ENCODE measurements at places on chromosomes 3 and 15.

DNA sequence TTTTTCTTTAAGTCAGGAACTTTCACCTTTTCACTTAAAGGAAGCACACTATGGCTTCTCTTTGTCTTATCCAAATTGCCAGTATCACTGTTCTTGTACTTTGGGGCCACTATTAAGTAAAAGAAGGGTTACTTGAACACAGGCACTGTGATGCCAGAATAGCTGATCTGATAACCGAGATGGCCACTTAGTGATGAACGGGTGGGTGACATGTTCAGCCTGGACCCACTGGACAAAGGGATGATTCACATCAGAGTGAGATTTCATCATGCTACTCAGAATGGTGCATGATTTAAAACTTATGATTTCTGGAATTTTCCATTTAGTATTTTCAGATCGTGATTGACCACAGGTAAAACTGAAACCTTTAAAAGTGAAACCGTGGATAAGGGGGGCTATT is 252.6 kb downstream of the KLF13 start:
- no peak for DNase-seq

GRCh38 chr3:49349348-49350114 is 8.6 kb downstream of the GPX1 start:
- DNase-seq = no peak

GRCh38 chr15:82544431-82544830 is 4.2 kb upstream of the RPS17 start:
- DNase-seq = no peak

DNA sequence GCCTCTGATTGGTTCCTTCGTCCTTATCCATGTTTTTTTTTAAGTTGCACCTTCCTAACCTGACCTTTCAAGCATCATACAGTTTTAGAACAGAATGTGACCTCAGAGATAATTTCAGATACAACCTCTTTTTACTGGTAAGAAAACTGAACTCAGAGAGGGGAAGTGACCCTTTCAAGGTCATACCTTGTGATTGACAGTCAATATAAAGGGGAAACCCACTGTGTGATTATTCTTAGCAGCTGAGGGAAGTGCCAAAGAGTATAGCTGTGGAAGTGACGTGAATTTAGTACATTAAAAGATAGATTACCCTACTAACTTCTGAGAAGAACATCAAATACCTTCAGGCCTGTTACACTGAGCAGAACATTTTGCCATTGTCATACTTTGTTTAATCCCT is 319.4 kb downstream of the NEK10 start:
- DNase-seq = no peak

GRCh38 chr3:155805802-155806618 is at the start of gene C3orf33:
Gene C3orf33, minus strand, starts transcription at chr3:155806278. Its CDS starts 26 bp downstream, at chr3:155806252.
- peak; percentile 90 for DNase-seq

DNA sequence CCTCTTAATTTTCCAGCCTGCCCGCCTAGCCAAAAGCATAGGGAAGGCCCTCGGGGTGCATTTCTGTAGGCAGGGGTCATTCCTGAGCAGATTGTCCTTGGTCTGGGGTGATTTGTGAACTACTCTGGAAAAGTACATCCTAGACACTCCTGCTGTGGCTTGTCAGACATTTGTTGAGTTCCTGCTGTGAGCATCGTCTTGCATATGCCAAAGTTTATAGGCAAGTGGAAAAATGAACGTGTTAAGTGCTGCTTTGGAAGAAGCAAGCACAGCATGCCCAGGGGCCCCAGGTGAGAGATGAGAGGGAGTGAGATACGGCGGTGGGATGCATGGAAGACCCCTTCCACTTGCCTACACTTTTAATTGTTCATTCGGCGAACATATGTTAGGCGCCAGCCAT is 237.7 kb upstream of the ST8SIA2 start:
- no peak for DNase-seq

DNA sequence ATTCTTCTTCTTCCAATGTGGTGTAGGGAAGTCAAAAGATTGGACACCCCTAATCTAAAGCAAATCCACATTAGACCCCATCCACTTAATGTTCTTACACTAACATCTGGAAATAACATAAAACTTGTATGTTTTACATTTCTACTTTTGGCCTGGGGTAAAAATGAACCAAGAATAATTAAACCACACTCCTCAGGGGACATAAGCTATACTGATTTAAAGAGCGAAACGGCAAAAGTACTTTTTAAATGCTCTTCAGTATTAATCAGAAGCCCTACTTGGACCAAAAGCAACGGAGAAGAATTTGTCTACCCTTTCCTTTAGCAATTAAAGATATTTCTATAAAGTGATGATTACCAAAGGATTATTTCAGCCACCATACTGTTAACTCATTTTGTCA is 123.9 kb downstream of the TMCC1 start:
- DNase-seq = no peak

DNA sequence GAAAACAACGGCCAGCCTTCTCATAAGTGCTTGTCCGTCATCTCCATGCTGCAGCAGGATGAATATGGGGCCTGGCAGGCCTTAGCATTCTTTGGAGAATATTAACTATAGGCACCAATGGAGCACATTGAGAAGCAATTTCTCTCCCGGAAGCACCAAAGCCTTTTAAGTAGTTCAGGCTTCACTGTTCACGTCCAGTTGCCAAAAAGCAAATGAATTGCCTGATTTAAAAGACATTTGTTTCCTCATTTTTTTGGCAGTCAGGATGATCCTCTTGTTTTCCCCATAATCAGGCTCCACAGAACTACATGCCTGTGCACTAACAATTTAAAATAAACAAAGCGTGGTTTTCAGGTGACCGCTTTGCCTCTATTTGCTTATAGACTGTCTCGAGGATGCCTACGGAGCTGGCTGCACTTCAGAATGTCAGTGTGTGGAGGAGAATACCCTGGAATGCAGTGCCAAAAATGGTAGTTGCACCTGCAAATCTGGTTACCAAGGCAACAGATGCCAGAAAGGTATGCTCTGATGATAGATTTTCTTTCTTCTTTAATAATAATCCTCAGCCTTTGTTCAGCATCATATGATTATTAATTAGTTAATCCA is 725.2 kb upstream of the GOLIM4 start:
- no peak for DNase-seq

GRCh38 chr15:40110866-40111550 is 2.3 kb upstream of the BMF start:
- no peak for DNase-seq

GRCh38 chr3:72483554-72484104 is 364.6 kb downstream of the SHQ1 start:
- DNase-seq = no peak
